Progenitor cell of endocrine pancreas (in vitro differentiated cells): ENCODE measurements at places on chromosomes 12 and 14.

GRCh38 chr14:96588410-96589257 is 86.5 kb downstream of the PAPOLA start:
- DNase-seq = no peak

GRCh38 chr12:31740628-31741027 is 11.8 kb upstream of the AMN1 start:
- no peak for DNase-seq

- DNase-seq = no peak
These were observed 22.4 kb downstream of the SLC7A8 start for GRCh38 chr14:23160924-23161522.

DNA sequence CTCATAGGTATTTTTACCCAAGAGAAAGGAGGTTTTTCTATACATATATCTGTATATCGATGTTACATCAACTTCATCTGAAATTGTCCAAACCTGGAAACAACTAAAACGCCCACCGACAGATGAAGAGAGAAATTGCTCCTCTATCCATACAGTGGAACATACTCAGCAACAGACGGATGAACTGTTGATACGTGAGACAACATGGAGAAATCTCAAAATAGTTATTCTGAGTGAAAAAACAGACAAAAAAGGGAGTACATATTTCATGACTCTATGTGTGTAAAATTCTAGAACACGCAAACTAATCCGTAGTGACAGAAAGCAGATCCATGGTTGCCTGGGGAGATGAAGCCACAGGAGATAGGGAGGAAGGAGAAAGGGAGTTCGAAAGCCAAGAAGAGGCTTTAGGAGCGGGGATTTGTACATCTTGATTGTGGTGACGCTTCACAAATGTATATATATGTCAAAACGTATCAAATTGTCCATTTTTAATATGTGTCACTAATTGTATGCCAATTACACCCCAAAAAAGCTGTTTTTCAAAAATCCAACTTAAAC is 37.6 kb upstream of the C14orf180 start:
- no peak for DNase-seq

GRCh38 chr14:61631045-61631687 is 64.1 kb upstream of the HIF1A start:
- no peak for DNase-seq

GRCh38 chr14:105143451-105144025 is 25.0 kb downstream of the JAG2 start:
- DNase-seq = no peak

GRCh38 chr12:109685574-109686447 is 27.8 kb upstream of the FAM222A start:
- no peak for DNase-seq

DNA sequence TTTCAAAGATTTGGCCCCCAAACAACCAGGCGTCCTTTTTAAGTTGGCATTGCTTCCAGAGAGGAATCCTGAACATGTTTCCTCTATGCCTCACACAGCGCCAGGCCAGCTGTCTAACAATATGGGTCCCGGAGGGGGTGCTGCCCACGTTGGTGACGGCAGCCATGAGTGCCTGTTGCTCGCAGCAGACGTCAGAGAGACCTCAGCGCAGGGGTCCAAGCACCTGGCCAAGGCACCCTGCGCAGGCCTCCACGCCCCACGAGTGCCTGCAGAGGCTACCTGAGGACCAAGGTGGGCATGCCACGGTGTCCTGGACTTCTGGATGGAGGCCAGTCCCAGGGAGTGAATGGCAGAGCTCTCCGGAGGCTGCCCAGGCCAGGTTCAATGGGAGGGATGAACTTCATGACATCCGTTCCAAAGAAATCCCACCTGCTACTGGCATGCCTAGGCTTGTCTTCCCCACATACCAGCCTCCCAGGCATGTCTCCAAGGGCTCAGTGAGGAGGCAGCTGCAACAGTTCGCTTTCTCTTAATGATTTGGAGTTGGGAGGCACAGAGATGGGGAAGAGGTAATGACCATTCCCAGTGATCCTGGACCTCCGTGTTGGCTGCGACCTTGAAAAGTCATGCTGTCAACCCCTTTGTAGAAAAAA is 11.6 kb upstream of the FOXN3 start:
- DNase-seq = no peak

DNA sequence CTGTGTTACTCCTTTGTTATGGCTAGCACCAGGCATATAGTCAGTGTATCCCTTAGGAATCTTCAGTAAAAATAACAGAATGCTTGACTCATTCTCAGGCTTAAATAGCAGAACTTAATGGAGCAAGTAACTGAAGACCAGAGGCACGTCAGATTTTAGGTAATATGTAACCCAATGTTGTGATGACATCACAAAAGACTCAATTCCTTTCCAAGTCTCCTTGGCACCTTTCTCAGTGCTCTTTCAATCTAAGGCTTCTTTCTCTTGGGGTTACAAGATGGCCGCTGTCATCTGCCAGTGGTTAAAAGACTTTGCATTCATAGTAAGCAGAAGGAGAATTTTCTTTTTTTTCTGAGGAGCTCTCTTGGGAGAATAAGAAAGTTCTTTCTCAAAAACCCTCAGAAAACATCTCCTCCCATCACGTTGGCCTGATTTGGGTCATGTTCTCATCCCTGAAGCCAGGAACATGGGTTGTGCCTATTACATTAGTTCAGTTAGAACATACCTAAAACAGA is 33.4 kb upstream of the DCN start:
- no peak for DNase-seq
